Hematopoietic multipotent progenitor cell treated with erythropoietin and hydrocortisone succinate and interleukin-3 and kit ligand, for 17 days (in vitro differentiated cells): ENCODE measurements at places on chromosomes 13 and 19.
A peak's percentile ranks its signal among the peaks of the same experiment; 100 is the strongest.

DNA sequence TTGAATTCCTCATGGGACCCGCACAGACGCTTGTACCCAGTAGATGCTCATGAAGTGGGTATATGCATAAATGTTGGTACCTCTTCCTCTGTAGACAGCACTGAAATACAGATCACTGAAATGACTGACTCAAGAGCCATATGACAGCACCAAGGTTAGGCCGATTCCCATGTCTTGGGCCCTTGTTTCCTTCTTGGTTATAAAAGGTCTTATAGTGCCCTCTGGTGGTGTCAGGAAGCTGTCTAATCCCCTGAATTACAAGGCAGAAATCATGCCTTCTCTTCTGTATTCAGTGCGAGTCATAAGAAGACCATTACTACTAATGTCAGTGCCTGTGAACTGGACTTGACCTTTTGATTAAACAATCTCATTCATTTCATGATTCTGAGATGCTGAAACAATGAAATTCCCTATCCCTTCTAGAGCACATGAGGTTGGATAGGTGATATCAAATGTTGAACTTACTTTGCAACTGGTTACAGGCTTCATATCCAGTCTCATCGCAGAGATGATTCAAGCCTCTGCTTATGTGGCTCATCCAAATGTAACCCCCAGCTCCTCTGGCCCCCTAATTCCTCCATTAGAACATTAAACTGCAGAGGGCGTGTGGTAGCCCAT, 59.7 kb downstream of the SPATA13 start:
- peak; percentile 79 for DNase-seq

GRCh38 chr19:48152551-48152950, 17.6 kb downstream of the LIG1 start:
- DNase-seq = peak; percentile 85

- no peak for DNase-seq
These were observed 11.8 kb downstream of the NLRP11 start for GRCh38 chr19:55820037-55820436.

DNA sequence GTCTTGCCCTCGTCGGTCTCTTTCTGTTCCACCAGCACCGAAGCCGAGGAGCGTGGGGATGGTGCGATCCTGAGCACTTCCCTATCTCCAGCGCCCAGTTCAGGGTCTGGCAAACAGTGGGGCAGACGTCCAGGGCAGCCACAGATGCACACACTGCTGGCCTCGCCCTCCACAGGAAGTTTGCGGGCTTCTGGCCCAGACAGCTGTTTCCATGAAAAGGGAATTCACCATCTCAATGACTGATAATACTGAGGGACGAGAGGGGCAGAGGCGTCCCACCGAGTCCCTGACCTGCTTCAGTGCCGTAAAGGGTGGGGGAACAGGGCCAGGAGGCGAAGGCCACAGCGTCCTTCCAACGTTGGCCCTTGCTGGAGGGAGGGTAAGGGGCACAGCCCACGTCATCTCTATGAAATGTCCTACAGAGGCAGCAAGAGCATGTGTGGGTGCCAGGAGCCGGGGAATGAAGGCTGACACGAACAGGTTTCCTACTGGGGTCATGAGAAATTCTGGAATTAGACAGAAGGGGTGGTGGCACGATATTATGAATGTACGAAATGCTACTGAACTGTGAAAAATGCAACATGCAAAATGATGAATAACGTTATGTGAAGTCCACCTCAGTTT, 19.5 kb downstream of the SHC2 start:
- DNase-seq = no peak

GRCh38 chr19:12779162-12779993, 4.0 kb upstream of the HOOK2 start:
- peak; percentile 48 for DNase-seq

DNA sequence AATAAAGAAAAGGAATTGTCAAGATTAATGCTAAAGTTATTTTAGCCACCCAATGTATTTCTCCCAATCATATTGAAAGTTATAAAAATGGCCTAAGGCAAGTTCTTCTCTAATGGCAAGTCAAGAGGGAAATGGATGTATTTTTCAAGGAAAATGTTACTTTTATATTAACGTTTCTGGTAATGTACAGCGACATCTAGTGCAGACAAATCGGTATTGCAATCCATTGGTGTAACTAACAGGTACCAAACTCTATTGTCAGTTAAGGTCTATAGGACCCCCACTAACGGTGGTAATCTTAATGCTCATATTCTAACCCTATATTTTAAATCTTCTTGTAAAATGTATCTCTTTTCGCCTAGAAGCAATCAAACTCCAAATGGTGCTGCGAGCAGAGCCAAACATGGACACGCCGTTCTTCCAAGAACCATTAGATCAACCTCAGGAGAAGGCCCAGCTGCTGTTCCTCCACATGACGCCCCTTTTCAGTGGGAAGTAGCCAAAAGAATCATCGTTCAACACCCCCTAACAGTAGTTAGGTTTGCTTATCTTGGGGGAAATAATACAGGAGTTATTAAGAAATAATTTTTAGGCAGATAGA, 98.5 kb upstream of the PABPC3 start:
- DNase-seq = peak; percentile 61

DNA sequence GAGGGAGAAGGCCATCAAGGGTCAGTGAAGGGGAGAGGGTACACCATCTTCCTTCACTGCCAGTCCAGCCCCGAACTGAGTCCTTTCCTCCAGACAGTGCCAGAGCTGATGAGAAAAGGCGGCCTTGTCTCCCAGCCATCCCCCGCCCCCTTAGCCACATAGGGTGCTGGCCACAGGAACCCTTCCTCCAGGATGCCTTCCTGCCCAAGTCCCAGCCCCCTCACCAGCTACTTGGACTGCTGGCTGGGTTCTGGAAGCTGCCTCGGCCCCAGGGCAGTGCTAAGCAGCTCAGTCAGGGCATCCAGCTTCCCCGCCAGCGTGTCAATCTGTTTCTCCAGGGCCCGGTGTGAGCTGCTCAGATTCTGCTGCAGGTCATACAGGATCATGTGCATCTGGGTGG, 12.6 kb upstream of the SMG9 start:
- no peak for DNase-seq

DNA sequence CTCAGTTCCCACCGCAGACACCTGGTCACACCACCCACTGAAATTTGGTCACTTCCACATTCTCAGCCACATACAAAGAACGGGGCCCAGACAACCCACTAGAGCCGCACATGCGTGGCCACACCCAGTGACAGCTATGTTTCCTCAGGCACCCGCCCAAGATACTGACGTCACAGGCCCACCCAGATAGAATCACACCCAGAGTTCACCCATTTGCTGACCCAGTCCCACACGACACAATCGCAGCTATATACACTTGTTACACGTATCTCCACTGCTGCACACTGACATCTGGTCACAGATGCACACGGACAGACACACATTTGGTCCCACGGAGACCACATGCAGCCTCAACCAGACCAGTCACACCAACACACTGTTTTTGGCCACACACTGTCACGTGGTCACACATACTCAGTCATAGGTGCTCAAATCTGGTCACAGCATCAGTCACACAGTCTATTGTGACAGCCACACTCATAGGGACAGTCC, 2.9 kb downstream of the NUMBL start:
- peak; percentile 94 for DNase-seq

GRCh38 chr19:54369082-54369687, 4.5 kb upstream of the LAIR1 start:
- DNase-seq = no peak

DNA sequence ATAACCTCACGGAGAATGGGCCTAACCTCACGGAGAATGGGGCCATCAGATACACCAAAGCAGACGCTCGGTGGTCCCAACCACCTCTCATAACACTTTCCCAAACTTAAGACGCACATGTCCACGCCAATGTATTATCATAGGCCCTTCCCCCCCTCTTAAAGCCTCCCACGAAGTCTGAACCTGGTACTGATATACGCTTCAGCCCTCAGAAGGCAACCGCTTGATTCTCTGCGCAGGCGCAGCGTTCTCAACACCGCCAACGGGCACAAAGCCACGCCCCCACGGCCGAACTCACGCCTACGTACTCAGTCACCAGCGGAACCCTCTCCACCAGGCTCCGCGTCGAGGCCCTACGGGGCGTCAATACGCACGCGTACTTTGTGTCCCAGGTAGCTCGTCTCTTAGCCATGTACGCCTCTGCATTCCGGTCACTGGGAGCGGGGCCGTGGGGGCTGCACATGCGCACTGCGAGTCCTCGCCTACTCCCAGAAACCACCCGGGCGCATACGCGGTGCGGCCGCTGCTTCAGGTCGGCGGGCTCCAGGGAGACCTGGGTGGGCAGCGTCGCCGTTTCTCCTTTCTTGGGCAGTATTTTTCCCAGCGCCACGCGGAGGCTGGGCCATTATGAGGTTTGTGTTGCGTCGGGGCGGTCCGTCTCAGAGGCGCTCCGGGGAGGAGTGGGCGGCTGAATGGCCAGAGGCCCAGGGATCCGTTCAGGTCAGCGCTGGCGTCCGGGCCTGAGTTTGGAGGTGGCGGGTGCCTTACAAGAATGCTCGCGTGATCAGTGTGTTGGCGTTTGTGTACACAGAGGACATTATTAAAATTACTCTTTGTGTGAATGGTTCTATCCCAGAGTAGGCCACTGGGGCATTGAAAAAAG, 25.3 kb downstream of the ZNF582 start:
- DNase-seq = peak; percentile 62

DNA sequence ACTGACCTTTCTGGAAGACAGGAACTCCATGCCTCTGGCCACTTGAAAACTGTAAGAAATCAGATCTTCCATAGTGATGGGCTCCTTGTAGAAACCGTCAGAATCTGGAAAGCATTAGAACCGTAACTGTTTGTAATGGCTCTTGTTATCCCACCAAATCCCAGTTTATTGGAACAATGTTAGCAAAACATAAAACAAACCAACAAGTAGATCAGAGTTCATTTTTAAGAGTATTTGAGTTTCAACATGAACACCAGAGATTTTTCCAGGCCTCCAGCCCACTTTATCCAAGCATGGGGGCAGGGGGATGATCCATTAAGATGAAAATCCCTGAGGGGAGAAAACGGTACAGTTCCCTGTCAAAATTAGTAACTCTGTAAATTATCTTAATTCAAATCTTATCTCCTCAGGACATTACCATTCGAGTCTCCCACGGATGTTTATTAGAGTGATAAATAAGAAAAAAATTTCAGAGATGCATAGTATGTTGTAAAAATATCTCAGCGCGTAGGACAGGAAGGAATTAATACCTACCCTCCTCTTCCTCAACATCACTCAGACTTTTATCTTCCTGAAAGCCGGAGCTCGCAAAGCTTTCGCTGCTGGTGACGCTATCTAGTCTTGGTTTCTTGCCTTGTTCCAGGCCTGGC, 172.5 kb downstream of the FLT1 start:
- no peak for DNase-seq

- no peak for DNase-seq
These were observed 148.9 kb upstream of the VSTM2B start for GRCh38 chr19:29376855-29377354.

DNA sequence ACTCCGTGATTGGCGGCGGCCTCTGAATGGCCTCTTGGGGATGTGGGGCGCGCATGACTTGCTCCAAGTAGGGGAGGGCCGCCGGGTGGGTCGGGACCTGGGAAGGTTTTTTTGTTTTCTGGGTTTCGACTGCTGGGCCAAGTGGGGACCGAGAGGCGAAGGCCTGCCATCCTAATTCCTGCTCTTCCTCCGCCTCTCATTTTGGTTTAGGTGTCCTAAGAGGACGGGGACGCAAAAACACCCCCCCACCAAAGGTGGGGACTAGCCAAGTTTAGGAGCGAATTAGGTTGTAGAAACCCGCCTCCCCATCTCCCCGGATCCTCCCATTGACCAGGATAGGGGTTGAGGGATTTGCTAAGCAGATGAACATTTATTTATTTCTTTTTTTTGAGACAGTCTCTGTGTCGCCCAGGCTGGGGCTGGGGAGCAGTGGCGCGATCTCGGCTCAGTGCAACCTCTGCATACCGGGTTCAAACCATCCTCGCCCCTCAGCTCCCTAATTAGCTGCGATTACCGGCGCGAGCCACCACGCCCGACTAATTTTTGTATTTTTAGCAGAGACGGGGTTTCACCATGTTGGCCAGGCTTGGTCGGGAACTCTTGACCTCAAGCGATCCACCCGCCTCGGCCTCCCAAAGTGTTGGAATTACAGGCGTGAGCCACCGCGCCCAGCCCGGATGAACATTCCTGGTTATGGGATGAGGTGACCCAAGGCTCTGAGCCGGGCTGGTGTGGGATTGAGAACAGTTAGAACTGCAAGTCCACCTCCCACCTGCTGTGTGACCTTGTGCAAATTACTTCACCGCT, 838 bp downstream of the PPP2R1A start:
- DNase-seq = no peak

DNA sequence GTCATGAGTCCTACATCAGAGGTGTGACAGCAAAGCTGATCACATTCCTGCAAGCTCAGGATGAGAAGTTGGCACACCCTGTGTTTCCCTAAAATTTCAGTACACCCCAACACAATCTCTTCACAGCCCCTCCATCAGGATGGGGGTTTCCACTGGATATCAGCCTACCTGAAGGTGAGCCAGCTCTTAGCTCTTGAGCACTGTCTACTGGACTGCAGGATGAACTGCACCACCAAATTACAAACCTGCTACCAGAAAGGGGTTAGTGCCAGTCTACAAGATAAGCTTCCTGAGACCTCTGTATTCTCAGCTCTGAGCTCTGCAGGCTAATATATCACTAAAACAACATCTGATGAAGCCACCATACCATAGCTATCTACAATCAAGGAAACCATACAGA, 1616.2 kb upstream of the SPRY2 start:
- no peak for DNase-seq

- no peak for DNase-seq
These were observed 90.1 kb downstream of the ANKRD10 start for GRCh38 chr13:110824702-110825300.

- DNase-seq = no peak
These were observed at the start of gene KLK2 for GRCh38 chr19:50873056-50873455. TSS of gene KLK2 (plus strand) at chr19:50873439. CDS start at chr19:50873474, 35 bp downstream.

- no peak for DNase-seq
These were observed 11.9 kb downstream of the CC2D1A start for GRCh38 chr19:13917888-13918406.

GRCh38 chr13:32587011-32587810, 959 bp downstream of the PDS5B start:
- DNase-seq = peak; percentile 50

DNA sequence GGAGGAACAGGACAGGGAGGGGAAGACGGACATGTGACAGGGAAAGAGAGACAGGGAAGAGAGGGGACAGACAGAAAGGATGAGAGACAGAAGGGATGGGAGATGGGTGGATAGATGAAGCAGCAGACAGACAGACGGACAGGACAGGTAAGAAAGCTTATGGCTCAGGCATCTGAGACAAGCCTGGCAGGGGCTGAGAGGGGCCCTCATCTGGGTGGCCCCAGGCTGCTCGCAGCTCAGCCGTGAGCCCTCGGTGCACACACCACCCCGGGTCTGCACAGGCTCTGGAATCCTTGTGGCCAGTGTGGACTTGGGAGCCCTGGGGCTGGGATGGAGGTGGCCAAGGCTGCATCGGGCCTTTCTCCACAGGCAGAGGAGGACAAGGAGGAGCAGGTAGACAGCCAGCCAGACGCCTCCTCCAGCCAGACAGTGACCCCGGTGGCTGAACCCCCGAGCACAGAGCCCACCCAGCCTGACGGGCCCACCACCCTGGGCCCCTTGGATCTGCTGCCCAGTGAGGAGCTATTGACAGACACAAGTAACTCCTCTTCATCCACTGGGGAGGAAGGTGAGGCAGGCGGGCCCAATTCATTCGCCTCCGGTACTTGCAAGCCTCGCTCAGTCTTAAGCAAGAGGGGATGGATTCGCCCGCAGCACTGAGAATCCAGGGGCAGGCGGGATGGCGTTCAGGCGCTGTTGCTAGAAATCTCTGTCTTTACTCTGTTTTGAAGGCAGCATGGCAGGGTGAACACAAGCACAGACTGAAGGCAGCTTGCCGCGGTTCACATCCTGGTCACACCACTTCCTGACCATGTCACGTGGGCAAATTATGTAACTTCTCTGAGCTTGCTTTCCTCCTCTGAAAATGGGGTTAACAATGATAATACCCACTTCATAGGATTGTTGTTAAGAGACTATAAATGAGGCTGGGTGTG, 14.0 kb downstream of the GRAMD1A start:
- no peak for DNase-seq
